ENCODE measurements at places on chromosomes 5 and 9.

GRCh38 chr5:73297430-73297829 lies 124.4 kb downstream of the TMEM174 start:
- no peak for DNase-seq

DNA sequence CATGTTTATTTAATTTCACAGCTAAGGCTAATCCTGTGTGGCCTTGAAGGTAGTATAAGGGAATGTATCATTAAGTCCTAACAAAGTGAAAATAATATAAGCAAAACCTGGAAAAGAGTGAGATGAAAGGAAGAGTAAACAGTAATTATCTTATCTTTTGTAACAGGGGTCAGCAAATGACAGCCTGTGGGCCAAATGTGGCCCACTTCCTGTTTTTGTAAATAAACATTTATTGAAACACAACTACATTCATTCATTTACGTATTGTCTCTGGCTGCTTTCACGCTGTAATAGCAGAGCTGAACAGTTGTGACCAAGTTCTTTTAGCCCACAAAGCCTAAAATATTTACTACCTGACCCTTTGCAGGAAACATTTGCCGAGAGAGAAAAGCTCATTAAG lies 78.4 kb upstream of the HTR4 start:
- DNase-seq: no peak

DNA sequence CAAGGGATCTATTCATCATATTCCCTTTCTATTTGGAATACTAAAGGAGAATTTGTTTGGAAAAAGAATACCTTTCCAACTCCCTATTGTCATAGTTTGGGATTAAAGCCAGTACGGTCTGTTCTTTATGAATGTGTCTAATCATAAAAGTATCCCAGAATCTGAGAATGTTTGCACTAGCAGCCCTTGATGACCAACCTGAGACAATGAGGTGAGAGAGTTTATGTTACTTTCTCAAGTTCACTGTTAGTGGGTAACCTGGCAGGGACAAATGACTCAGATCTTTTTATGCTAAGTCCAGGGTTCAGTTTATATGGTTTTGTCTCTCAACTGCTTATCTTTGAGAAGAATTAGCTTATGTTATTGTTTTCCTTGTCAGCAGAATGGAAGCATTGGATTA lies 25.3 kb upstream of the TLR4 start:
- DNase-seq: no peak

DNA sequence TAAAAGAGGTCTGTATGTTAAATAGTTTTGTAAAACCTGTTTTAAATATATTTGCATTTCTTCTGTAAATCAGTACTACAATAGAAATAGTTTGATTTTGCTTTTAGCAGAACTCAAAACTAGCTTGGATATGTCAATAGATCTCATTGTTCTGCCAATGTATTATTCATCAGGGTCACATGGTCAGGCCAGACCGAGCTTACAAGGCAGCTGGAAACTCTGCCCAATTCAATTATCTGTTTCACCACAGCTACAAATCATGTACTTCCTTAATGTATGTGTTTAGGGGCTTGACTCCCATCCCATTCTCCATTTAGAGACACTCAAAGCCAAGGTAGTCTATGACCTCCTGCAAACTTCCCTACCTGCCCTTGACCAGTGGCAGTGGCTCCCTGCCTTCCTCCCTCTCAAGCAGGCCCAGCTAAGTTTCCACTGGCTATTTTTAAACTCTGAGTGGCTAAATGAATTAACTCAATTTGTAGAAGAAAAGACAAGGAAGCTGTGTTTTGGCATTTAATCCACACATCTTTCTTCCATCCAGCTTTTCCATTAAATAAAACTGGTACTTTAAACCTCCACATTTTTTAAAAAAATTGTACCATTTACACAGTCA lies 46.4 kb upstream of the SELENOP start:
- no peak for DNase-seq

DNA sequence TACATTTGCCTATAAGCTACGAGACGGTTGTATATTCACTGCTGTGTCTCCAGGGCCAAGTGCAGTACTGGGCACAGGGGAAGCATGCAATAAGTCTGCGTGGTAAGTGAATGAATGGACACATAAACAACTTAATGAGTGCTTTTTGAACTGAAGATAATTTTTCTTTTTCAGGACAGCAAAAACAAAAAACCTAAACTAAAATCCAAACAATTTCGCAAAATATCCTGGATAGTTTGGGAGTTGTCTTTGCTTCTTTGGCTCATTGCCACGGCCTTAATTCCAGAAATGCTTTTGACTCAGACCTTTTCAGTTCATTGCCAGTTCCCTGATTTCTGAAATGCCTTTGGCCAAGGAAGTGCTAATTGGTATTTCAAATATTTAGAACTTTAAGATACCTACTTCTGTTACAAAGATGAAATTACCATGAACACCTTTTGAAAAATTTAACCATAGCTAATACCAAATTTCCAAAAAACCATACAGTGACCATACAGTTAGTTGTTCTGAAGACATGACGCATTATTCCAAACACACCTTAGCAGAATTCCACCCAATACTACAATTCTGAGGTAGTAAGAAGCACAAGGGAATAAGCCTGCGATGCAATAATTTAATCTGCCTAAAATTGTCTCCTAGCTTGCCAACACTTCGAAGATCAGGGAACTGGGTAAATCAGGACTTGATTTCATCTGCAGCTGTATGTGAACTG lies 42.8 kb downstream of the TEK start:
- no peak for DNase-seq

DNA sequence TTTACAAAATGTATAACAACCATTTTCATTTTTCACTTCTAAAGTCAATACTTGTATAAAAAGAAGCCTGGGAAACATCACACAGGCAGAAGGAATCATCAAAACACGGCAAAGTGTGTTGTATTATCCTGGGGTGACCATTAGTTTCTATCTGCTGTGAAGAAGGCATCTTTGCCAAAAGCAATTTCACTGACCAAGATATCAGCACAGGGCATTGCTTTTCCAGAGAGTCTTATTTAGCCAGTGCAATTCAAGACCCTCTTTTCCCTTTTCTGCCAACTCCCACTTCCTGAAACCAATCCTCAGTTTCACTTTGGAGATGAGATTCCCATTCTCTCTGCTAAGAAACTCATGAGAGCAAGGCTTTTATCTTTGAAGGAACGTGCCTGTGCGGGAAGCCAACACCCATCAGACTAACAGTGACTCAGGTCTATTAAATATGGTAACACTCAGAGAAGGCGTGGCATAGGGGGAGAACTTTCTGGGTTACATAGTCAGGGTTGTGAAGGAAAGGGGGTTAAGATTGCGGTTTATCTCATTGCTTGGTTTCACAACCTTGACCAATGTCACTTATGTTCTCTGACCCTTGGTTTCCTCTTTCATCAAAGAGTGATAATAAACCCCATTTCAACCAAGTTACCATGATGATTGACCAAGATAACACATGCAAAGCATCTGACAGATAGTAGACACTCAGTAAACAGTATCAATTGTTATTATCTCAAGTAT lies 666.9 kb upstream of the KLF4 start:
- no peak for DNase-seq

DNA sequence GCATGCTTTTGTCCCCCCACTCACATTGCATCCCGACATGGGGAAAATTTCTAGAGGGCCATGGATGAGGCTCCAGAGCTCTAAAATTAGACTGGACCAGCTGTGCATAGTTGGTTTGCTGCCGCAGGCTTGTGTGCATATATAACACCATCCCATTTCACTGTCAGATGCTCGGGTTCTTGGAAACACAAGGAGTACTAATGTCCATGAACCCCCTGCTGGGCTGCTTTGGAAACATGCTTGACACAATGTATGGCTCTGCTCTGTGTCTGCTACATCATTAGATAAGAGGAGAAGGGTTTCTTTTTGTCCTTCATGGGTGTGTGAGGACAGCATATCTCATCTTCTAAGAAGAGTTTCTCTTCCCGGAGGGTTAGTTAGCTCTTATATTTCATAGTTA lies 292.1 kb upstream of the RORB start:
- no peak for DNase-seq

- DNase-seq: no peak
These were observed 66.9 kb downstream of the SEMA4D start for GRCh38 chr9:89430995-89431394.

DNA sequence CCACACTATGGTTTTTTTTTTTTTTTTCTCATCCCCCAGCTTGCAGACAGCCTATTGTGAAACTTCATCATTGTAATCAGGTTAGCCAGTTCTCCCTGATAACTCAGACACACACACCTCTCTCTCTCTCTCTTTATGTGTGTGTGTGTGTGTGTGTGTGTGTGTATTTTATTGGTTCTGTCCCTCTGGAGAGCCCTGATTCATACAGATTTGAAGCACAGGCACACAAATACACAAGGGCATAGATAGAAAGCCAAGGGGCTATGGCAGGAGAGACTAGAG lies 20.6 kb upstream of the VCAN start:
- no peak for DNase-seq

GRCh38 chr9:72150127-72150526 lies 887 bp downstream of the GDA start:
- no peak for DNase-seq

DNA sequence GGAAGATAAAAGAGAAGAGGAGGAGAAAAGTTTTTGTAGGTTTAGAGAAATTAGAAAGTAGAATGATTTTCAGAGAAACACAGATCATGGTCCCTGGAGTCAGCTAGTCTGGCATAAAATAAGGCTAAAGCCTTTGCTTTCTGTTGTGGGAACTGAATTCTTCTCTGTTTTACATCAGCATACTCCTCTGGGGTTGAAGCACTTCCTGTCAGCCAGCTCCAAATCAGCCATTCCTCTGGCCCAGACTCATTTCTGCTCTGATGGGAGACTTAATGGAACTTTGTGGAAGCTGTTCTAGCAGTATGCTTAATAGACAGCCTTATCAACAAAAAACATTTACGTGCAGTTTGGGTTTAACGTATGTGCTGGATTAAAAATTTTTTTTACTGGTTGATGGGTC lies 143.2 kb downstream of the HMHB1 start:
- no peak for DNase-seq

Data from activated T-cell treated with anti-CD3 and anti-CD28 coated beads for 1 hour (primary cell).